Mucosa of descending colon (tissue), 3 donors: ENCODE measurements at places on chromosomes 3 and 15.
A peak's percentile ranks its signal among the peaks of the same experiment; 100 is the strongest.

- no peak for DNase-seq
Measured at GRCh38 chr15:45869034-45869668, 234.3 kb downstream of the SQOR start.

DNA sequence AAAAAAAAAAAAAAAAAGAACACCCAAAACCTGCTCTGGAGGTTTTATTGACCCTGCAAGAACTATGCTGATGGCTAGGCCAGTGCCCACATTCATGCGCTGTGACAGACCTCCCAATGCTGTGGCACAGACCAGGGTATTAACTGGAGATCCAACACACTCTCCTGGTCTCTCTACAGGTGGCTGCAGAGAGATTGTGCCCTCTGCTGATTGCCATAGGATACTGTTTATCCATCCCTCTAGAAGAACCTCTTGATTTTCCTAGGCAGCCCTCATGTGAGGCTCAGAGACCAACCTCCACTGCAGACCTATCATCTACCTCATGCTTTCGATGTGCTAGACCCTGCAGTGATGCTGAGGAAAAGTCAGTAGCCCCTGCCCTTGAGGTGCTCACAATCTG lies 125.5 kb upstream of the TRIM42 start:
- DNase-seq: no peak

DNA sequence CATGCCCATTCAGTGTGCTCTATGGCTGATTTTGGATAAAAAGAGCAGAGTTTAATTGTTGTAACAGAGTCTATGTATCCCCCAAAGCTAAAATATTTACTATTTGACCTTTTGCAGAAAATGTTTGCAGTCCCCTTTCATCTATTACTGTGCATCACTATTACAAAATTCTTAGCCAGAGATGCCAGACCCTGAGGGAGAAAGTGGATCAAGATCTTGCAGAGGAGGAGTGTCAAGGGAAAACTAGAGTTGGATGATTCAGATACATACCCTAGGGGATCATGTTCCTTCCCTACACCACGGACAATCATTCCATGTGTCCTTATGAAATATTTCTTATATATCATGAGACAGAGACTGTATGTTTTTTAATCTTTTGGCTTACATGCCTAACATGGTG lies 68.6 kb upstream of the TPRG1 start:
- no peak for DNase-seq

DNA sequence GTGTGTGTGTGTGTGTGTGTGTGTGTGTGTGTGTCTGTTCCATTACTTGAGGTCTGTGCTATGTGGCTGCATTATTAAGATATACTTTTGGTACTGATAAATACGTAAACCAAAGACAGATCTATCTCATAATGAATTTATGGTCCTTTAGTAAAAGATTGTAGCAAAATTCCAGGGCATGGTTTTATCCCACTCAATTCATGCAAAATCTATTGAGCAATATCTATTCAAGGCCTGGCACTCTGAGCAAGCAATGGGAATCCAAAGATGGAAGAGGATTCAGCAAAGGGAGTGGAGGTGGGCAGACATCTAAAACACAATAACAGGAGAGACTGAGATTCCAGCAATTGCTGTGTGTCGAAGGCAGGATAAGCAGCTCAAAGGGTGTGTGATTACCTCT lies 86.8 kb downstream of the RFTN1 start:
- no peak for DNase-seq

DNA sequence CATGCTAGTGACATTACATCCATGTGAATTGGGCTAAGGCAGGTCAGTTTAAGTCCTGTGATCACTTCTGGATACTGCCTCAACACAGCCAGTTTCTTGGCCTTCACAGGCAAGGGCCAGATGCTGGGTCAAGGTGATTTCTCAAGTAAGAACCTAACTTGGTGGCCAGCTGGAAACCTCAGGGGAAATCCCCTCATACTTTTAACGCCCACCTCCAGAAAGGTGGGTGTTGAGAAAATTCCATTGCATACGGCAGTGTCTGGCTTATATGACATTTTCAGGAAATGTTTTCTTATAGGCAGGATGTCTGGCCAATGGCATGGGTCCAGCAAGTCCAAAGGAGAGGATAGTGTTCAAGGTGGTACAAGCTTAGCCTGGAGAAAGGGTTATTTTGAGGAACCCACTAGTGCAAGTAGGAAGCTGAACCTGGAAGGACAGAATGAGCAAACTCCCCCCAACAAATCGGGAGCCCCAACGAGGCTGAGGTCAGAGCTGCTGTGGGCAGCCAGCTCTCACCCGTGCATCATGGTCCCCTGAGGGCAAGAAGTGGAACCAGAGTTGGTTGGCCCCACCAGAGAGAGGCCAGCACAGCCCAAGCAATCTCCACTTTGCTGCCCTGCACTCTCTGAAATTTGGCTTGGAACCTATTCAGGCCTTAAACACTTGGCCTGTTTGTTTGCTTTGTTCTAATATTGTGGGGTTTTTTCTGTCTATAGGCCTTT lies 135.4 kb downstream of the PDE8A start:
- DNase-seq: no peak

GRCh38 chr3:46690798-46691197 lies 2.7 kb downstream of the ALS2CL start:
- DNase-seq: peak; percentile 83

DNA sequence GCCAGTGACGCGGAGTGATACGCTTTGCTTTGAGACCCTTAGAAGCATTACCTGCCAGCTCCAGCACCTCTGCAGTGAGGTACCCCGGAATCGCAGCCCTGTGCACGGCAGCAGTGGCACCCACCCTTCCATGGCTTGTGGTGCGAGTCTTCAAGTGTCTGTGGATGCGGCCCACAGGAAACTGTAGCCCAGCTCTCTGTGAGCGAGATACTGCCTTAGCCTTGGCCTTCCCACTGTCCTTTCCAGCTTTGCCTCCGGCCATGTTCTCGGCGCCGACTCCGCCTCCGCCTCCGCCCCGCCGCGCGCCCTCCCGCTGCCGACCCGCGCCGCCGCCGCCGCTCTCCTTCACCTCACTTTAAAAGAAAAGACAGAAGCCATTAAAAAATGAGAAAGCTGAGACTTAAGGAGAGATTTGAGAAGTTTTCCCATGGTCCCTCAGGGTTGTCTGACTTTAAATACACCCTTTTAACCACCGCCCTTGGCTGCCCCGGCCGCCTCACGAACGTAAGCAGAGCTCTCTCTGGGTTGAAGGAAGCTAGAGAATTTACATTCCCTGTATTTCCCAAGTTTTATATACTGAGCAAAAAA lies 78.5 kb upstream of the FAM174B start:
- DNase-seq: no peak

DNA sequence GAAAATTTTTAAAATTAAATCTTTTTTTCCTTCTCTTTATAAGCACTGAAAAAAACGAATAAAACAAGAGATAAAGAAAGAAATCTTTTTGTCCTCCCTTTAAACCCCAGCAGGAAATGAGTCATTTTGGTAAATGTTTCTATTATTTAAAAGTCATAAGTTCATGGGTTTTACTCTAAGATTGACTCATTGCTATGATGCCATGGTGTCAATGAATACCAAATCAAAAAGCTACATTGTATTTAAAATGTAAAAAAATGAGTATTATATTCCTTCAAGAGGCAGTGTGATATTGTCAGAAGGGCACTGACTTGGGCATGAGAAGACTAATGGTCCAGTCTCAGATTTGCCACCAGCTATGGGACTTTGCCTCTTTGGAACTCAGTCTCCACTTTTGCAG lies 303.4 kb upstream of the DNAJC19 start:
- no peak for DNase-seq

- no peak for DNase-seq
Measured at GRCh38 chr3:23741036-23741706, 64.6 kb upstream of the UBE2E1 start.

- no peak for DNase-seq
Measured at GRCh38 chr3:29760226-29760685, 479.4 kb downstream of the RBMS3 start.

DNA sequence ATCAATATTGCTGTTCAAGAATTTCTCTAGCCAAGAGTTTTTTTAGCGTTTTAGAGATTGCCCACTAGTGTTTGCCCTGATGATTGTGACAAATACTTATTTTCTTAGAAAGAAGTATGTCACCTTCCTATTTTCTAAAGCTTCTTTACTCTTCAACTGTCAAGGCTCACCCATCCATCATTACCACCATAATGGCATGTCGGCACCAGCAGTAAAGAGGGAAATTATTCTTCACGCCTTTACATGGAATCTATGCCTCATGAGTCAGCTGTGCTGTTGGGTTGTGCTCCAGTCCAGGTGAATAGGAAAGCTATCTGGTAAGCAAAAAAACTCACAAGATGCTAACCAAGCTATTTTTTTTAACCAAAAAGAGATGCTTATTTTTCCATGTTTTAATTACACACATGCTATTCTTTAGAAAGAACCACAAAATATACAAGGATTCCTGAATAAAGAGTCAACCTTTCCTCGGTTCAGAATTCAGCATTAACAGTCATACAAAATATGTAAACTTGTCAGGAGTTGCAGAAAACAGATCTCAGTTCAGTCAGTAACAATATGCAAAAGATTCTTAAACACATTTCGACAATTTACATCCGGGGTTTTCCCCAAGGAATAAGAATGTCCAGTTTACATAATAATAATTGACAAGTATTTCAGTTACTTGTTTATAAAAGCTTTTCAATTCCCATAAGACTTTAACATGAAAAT lies 128.0 kb downstream of the ATP8B4 start:
- no peak for DNase-seq

DNA sequence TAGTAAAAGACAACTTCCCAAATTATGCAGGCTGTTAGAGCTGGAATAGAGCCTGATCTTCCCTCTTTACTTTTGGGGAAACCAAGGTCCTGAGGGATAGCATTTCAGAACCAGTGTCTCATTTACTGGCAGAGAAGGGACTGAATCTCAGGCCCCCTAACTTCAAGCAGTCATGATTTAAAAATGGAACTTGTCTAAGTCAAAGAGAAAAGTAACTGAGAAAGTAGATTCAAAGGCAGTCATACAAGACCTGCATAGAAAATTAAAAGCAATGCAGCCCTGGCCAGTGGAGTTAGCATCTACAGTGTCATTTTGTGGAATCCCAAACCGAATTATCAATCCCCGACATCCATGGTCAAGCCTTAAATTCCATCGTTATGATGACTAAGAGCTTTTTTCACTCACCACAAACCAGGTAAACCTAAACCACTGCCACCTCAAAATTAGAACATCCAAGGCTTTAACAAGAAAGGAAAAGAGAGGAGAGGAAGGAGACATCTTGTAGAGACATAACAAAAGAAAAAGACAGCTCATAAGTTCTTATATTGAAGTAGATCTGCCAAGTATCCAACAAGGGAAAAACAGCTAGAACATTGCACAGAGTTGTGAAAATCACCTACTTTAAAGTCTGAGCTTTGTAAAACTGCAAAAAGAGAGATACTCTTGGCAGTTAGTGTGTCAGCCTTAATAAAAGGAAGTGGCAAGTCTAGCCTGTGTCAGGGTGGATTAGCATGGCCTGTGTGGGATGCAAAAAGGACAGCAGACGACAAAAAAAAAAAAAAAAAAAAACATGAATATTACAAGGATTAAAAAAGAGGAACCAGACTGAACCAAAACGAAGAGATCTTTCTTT lies 54.1 kb upstream of the CCR2 start:
- DNase-seq: no peak

GRCh38 chr15:84907731-84908130 lies 23.3 kb downstream of the SLC28A1 start:
- DNase-seq: no peak

GRCh38 chr3:64467255-64467944 lies 220.4 kb downstream of the ADAMTS9 start:
- DNase-seq: no peak

DNA sequence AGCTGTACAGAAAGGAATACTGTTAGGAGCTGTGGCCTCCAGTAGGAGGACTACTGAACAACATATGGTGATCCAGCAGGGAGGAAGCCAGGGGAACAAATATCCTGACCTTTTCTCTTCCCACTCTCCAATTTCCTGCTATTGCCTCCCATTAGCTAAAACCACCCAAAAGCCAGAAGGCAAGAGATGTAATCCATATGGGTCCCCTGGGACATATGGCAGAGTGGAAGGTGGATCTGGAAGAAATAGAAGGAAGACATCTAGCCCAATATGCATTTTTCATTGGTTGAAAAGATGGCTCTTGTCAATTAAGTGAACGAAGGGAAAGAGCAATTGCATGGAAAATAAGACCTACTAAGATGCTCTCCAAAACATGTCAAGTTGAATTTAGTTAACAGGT lies 167.2 kb downstream of the CNTN3 start:
- no peak for DNase-seq

GRCh38 chr3:31252216-31253185 lies 280.2 kb upstream of the STT3B start:
- DNase-seq: no peak

DNA sequence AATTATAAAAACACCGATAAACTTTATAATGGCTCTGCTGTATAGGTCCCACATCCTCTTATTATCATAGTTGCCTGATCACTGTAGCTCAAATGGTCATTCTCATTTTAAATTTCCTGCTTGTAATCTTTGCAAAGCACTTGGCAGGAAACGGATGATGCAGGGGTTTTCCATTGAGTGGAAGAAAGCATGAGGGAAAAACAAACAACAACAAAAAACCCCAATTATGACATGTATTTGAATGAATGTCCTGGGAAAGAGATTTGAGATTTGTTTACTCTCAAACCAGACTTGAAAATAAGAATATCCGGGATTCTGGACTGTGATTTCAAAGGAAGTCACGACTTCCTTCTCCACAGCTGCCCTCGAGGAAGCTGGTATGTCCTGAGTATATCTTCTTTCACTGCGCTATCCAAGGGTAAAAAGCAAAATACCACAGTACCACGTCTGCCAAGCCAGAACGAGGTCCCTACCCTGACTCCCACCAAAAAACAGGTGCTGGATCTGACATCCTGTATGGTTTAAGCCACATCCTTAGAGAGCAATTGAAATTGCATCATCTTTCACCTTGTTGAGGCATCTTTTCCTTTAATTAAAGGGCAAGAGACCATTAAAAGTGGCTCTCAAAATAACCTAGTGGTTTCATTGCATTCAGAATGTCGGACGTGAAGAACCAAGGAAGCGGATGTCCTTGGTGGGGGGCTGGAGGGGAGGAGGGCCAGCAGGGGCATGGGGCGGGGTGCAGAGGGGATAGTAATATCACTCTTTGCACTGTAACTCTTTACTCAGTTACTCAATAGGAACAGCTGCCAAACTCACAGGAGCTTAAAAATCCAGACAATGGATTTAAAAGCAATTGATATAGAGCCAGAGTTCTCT lies 13.5 kb upstream of the TIPIN start:
- no peak for DNase-seq

DNA sequence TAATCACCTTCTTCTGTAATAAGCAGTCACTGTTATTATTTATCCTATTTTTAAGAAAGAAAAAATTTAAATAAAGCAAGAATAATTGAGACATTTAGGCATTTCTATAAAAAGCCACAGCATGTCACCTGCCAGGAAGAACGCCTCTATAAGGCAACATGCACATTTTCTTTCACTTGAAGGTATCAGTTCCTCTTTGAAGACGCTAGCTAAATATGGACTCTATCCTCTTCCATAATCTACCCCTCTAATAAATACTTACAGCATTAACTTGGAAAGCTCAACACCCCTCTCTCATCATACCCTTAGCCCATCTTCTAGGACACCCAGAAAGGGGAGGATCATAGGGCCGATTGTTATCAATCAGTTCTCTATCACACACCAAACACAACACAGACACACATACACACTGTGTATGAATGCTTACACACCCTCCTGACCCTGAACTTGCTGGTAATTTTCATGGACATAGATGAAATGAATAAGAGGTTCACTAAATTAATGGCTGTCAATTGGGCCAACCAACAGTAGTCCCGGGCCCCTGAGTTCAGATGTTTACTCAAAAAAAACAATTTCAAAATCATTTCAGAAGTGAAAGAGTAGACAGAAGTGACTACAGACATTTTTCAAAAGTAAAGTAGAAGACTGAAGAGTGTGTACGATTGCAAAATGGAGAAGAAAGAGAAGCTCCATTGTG lies 102.5 kb downstream of the ZMAT3 start:
- DNase-seq: no peak
